CD8-positive, alpha-beta memory T cell (primary cell): ENCODE measurements at places on chromosomes 12 and 14. TPM values are rescaled to one million over a fixed set of nuclear protein-coding genes. Genes with fewer than 3 reads are reported as not detected.
A peak's percentile ranks its signal among the peaks of the same experiment; 100 is the strongest.

DNA sequence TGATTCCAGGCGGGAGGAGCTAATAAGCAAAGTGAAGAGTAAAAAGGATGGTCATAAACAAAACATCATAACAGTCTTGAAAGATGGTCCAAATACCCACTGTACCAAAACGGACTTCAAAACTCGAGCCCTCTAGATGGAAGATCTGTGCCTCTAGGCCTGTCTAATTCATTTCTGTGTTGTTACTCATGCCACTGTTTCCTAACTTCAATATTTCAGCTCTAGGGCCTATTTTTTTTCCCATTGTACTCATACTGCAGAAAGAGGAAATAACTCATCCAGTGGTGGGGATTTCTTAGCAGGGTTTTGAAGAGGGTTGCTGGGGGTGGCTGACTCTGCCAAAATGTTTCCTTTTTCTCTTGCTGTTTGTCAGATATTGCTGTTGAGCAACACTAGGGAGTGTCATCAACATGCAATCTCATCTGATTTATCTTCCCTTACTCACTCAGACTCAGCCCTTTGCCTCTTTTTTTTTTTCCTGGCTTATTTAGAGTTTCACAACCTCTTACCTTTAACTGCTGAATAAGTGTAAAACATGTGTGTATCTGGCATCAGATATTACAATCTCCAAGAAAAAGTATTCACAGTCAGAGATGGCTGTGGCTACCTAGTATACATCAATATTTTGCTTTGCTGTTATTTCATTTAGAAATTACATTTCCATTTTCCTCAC lies 189.6 kb downstream of the DUSP6 start:
- DNase-seq = no peak

DNA sequence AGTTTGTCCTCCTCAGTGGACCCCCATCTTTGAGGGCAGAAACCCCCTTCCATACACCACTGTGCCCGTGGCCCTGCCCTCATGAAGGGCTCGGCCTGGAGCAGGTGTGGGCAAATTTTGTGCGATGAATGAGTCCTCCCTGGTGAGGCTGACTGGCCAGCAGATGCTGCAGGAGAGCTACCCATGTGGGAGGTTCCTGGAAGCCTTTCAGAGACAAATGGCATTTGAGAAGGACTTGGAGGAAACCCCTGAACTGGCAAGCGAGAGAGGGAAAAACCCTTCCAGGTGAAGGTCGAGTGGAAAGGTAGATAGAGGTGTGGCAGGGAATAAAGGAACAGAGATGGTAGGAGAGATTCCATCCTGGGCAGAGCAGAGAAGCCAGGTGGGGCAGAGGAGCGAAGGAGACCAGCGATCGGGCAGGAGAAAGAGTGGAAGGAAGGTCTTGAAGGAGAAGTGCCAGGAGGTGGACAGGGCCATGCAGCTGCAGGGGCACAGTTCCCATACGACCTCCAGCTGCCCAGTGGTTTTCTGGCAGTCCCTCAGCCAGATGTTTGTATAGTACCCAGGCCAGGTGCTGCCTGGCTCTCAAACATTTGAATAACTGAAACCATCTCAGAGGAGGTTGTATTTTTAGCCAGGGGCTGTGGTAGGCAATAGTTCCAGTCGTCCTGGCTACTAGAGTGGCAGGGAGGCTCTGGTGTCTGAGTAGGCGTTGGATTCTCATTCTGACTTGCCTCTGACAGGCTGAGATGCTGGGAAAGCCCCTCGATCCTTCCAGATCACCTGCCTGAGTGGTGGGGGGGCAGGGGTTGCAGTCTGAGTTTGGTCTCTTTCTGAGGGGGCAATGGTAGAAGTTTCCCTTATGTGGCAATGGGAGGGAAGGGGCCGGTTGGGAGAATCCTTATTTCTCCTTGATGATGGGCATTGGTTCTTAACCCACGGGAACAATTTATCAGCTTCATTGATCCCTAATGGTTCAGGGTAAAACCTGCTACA lies 40.1 kb downstream of the FBXL14 start:
- DNase-seq = no peak

- DNase-seq = no peak
These were observed 7.8 kb downstream of the P2RX4 start for GRCh38 chr12:121217761-121218160.

DNA sequence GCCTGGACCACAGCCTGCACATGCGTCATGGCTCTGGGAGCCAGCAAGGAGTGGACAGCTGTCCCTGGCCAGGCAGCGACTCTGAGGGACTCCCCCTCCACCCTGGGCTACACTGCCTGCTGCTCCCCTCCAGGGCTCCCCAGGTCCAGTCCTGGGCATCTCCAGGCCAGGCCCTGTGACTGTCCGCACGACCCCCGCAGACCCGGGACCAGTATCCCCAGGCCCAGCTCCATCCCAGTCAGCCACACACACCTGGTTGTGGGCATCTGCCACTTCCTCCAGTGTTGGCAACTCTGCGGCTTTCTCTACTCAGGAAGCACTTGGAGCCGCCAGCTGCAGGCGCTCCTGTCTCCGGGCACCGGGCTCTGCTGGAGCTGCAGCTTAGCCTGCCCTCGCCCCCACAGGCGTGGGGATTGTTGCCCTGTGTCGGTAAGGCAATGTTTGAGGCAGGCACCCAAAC lies 2.4 kb downstream of the ULK1 start:
- DNase-seq = no peak

DNA sequence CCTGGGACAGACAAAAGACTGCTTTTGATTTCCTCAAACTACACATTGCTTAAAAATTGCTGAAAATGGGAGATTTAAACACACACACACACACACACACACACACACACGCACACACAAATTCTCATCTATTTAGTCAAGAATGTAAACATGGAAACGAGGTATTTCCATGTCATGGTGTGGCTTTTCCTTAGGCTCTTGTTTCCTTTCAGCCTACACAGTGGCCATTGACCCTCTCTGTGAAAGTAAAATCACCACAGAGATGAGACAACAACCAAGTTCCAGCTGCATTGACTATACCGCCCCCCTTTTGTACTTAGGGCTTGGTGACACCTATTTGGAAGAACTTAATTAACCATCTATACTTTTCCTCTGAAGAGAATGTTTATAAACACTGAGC lies 41.9 kb downstream of the TTC8 start:
- DNase-seq = no peak

DNA sequence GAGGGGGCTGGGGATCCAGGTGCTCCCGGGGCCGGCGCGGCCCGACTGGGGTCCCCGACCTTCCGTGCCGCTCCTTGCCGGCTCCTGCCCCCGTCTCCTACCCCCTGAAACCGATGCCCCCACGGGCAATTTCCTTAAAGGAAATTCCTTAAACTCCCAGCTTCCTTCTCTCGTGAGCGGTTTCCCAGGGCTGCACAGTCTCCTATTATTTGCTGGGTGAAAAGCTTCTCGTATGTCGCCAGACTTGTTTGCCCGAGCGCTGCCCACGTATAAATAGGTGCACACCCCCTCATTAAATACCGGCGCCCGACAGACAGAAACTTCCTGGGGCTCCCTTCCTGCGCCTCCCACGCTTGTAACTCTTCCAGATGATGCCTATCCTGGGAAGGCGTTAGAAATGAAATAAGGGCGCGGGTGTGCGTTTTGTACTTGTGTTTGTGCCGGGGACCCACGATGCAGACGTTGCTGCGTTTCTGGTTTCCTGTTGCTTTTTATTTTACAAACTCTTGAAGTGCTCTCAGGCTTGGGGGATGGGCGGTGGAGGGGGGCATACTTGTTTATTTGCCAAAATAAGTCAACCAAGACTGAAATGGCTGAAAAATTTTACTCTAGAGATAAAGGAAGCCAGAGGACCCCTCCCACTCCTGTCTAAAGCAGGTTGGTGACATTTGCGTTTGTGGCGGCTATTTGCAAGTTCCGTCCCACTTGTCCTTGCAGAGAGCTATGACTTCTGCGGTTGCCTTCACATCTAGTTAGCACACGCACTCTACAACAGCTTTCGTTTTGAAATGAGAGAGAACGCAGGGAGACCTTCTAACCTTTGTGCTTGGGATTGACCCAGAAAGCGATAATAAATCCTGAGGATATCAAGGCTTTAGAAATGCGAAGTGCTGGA lies 1.0 kb downstream of the HIP1R start:
- DNase-seq = peak; percentile 29

DNA sequence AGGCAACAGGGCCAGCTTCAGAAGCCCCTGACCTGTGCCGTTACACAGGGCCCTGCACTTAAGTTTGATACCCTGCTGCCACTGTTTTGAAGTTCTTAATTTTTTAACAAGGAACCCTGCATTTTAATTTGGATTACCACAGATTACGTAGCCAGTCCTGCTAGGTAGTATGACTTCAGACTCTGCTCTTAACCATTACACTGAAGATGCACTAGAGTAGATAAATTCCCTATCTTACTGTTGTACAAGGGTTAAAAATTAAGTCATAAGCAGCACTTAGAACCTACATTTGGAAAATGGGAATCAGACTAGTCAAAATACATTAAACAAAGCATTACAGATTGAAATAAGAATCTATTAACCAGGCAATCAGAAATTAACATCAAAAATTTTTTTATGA lies 2.3 kb downstream of the GNPNAT1 start:
- DNase-seq = no peak

GRCh38 chr12:26744697-26745440 lies 88.1 kb downstream of the ITPR2 start:
- no peak for DNase-seq

- DNase-seq = no peak
These were observed at the start of gene BCAT1 for GRCh38 chr12:24948757-24949722. Gene BCAT1, minus strand, starts transcription at chr12:24949101. Its CDS starts 169 bp downstream, at chr12:24948932.

GRCh38 chr14:20327005-20327869 lies 5.8 kb downstream of the CCNB1IP1 start:
- no peak for DNase-seq

Gene TSPAN11
- not detected for total RNA-seq

Gene PPP1R1A
- total RNA-seq = not detected

Gene KANSL2
- total RNA-seq = 58.7 TPM
